ENCODE measurements at places on chromosomes 5 and 9.
A peak's percentile ranks its signal among the peaks of the same experiment; 100 is the strongest.

DNA sequence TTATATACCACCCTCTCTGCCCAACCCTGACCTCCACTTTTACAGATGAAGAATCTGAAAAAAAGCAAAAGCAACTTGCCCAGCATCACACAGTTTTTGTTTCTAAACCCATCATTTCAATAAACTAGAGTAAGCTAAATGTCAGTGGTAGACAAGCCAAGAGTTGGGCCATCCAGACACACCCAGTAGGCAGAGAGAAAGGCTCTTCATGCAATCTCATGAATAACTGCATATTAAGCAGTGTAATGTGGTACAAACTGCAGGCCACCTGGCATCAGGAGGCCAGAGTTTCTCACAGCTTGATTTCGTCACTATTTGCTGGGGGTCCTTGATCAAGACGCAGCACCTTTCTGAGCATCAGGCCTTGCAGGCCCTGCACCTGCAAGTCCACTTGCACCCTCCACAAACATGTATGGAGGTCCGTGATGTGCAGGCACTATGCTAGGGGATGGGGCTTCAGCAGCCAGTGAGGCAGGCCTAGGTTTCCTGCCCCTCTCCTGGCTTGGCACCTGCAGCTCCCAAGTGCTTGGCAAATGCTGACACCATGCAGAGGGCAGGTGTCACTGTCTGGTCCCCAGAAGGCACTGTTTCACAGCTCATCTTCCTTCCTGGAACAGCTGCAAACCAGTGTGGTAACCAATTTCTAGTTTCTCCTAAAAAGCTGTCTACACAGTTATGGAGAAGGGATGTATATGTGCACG lies 29.8 kb downstream of the ADAM19 start:
- no peaks in the 10 kb centered on the region for H3K36me3 ChIP-seq
- no peak overlapping the region for H3K27ac ChIP-seq
- H3K4me3 ChIP-seq: no peak overlapping the region
- no peaks in the 10 kb centered on the region for H3K27me3 ChIP-seq
- no peak for DNase-seq

DNA sequence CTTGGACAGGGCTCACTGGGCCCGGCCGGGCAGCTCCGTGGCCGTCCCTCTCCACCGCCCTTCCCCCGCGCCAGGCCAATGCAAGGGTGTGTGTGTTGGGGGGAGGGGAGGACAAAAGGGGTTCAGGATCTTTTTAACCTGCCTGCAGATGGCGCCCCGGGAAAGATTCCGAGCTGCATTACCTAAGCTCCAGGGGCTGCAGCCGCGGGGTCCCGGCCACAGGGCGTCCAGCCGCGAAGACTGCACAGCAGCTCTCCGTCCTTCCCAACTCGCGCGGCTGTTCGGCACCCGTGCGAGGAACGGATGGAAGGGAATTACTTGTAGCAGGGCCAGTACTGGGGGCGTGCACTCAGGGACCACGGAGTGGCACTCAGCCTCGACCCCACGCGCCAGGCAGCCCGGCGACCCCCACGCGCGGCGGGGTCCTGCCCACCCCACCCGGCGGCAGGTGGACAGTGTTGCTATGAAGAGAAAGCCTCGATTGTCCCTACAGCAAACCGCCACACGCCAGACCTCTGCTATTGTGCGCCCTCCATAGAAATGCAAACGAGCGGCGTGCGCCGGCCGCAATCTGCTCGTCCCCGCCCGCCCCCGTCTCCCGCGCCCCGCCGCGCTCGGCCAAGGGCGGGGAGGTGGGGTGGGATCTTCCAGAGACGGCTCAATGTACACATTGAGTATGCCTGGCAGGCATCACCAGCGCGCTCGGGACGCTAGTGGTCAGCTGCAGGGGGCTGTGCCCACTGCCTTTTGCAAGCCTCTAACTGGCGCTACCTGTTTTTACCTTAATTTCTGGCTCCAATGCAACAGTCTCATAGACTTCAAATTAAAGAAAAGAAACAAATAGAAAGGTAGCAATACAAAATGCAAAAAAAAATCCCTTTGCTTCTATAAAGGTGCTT lies 796 bp upstream of the GADD45G start:
- H3K4me1 ChIP-seq: peaks cover 13% of the 10 kb centered on the region
- peaks cover 32% of the 10 kb centered on the region for H3K36me3 ChIP-seq
- no peak overlapping the region for H3K27ac ChIP-seq
- H3K4me3 ChIP-seq: peak overlapping the region; percentile 82

- no peak overlapping the region for H3K27ac ChIP-seq
- peaks cover 99% of the 10 kb centered on the region for H3K27me3 ChIP-seq
- no peak overlapping the region for H3K4me3 ChIP-seq
- DNase-seq: no peak
These were observed 6.6 kb downstream of the LHX2 start for GRCh38 chr9:124017929-124018729.

DNA sequence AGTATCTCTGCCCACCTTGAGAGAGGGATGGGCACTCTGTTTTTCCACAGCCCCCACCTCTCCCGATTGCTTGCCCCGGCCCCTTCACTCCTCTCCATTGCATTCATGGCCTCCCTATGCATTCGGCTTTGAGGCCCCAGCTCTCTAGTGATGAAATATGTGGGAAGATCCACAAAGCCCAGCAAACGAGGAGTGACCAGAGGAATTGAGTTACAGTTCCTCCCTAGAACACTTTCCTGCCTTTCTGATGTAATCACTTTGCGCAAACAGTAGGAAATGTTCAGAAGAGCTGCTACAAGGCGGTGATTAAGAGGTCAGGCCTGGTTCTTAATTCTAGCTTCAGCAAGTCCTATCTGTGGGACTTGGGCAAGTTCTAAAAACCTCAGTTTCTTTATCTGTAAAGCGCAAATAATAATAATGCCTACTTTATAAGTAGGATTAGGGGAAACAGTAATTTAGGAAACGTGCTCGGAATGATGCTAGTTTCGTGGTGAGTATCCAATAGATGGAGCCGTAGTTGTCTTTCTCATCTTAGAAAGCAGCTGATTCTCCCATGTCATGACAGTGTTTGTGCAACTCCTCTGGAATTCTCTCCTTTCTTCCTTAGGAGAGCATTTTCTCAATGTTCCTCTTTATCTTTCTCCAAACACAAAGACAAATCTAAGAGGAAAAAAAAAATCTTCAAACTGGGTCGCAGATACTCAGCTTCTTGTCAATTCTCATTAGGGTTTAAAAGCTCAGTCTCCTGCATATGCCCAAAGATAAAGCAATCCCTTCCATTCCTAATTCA lies 99.5 kb upstream of the MSX2 start:
- H3K4me3 ChIP-seq: no peak overlapping the region
- no peaks in the 10 kb centered on the region for H3K36me3 ChIP-seq
- peaks cover 7% of the 10 kb centered on the region for H3K4me1 ChIP-seq
- no peak overlapping the region for H3K27ac ChIP-seq
- DNase-seq: no peak

- no peaks in the 10 kb centered on the region for H3K36me3 ChIP-seq
- peaks cover 36% of the 10 kb centered on the region for H3K4me1 ChIP-seq
- H3K4me3 ChIP-seq: no peak overlapping the region
- peak; percentile 70 for DNase-seq
- peak overlapping the region; percentile 44 for H3K27ac ChIP-seq
These were observed 92.9 kb upstream of the MTAP start for GRCh38 chr9:21709464-21710058.

DNA sequence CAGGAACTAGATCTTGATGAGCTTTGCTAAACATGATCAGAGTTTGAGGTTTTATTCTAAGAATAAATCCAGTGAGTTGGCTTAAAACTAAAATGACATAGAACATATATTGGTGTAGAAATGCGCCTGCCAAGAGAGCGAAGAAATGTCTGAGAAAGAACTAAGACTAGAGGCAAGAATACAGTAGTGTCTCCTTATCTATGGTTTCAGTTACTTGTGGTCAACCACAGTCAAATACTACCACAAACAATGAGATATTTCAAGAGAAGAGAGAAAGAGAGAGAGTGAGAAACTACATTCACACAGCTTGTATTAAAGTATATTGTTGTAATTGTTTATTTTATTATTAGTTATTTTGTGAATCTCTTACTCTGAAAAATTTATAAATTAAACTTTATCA lies 254.4 kb upstream of the CDH10 start:
- DNase-seq: no peak
- no peaks in the 10 kb centered on the region for H3K4me1 ChIP-seq
- no peak overlapping the region for H3K27ac ChIP-seq
- no peaks in the 10 kb centered on the region for H3K27me3 ChIP-seq
- H3K36me3 ChIP-seq: no peaks in the 10 kb centered on the region
- no peak overlapping the region for H3K4me3 ChIP-seq

DNA sequence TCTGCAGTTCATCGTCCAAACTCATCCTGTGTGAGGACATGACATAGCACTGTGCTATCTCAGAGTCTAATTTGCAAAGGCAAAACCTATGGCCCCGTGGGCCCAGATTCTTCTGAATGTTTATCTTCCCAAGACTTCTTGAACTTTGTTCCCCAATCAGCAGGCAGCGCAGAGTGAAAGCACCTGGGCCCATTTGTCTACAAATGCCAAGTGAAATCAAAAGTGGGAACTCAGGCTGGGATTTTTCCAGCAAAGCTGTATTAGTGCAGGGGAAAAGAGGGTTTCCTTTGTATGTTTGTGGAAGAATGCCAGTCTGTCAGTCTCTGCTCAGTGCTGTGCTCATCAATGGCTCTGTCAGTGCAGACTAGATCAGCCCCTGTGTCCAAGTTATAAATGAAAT lies 55.8 kb downstream of the FOXD1 start:
- no peak overlapping the region for H3K27ac ChIP-seq
- no peak for DNase-seq
- no peaks in the 10 kb centered on the region for H3K27me3 ChIP-seq
- H3K4me3 ChIP-seq: no peak overlapping the region
- peaks cover 14% of the 10 kb centered on the region for H3K4me1 ChIP-seq
- H3K36me3 ChIP-seq: no peaks in the 10 kb centered on the region

GRCh38 chr5:110383231-110383630 lies 343.2 kb downstream of the TMEM232 start:
- H3K4me3 ChIP-seq: no peak overlapping the region
- no peaks in the 10 kb centered on the region for H3K27me3 ChIP-seq
- H3K4me1 ChIP-seq: peaks cover 9% of the 10 kb centered on the region
- no peaks in the 10 kb centered on the region for H3K36me3 ChIP-seq

All from Calu3 (cell line).